ENCODE measurements at places on chromosomes 5 and 9.

GRCh38 chr5:119343766-119344165 lies 12.1 kb upstream of the TNFAIP8 start:
- no peak for DNase-seq

DNA sequence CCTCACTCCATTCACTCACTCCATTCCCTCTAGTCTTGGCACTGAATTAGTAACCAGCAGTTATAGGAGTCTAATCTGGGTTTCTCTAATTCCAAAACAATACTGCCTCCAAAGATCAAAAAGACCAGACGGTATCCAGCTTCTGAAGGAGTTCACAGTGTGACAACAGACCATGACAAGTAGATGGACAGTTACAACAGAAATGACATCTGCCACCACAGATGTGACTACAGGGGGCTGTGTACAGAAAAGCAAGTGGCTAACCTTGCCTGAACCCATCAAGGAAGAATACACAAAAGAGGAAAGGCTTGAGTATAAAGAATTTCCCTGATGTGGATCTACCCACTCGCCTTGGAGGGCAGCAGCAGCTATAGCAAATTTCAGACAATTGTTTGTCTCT lies 112.4 kb downstream of the ACTL7B start:
- no peak for DNase-seq

DNA sequence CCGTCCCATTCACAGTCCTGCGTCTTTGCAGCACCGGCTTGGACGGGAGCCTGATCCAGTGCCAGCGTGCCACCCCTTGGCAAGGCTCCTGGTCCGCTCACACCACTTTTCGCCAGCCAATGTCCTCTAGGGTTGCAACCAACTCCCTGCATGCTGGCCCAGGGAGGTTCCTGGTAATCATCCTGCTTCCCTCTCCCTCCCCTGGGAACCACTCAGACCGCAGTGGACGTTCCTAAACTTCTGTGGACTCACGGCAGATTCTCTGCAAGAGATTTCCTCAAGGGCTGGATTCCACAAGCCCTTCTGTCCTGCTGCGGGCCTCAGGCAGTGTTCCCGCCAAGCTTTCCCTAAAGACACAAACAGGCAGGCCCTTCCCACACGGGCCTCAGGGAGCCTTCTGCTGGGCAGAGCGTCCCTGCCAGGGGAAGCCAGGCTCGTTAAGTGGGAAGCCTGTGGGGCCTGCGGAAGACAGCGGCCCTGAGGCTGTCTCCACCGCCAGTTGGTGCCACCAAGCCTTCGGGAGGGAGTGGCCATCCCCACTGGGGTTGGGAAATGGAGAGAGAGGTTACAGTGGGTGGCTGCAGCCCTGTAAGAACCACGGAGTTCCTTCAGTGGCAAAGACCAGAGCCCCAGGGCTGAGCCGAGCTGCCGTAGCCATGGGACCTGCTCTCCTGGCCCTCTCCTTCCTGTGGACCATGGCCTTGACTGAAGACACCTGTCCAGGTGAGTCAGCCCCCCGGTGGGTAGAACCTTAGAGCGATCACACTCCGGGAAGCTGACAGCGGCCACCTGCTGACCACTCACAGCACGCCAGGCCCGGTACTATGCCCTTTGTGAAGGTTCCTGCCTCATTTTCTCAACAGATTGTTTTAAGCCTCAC lies 16.4 kb upstream of the FCN2 start:
- no peak for DNase-seq

- DNase-seq = no peak
Observed at GRCh38 chr5:36078430-36078829, 11.7 kb upstream of the UGT3A2 start.

DNA sequence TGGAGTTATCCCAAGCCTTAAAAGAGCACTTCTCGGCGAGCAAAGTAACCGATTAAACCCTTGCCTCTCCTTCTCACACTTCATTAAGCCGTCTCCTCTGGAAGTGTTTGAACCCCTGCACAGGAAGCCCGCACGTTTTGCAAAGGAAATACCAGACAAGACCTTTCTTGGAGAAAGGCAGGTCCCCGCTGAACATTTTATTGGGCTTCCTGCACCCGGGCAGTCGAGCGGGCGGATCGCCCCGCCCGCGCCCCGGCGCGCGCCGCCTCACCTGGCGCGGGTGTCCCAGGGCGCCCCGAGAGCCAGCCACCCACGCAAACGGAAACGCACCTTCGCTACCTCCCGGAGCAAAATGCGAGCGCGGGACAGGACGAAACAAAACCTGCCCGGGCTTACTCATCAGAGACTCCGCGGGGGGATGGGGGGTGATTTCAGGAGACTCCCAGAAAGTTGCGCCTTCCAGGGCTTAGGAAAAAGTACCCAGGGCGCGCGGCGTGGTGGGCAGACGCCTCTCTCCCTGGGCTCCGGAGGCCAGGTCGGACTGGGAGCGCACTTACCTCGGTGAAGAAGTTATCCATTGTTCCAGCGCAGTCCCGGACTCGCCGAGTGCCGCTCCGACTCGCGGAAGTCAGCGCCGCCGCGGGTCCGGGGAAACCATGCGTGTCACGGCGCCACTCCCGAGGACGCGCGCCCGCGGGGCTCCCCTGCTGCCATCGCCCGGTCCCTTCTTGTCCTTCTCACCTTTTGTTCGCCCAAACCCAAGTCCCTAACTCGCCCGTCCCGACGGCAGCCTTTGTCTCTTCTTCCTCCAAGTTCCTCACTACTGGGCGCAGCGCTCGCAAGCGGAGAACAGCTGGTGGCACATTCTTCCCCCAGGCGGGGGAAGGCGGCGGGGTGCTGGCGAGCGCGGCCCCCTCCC lies 598 bp downstream of the MYO10 start:
- peak; percentile 88 for DNase-seq

- no peak for DNase-seq
Observed at GRCh38 chr5:37709020-37709419, 130.8 kb downstream of the GDNF start.

- DNase-seq = no peak
Observed at GRCh38 chr5:160023007-160023907, 14.3 kb downstream of the TTC1 start.

- no peak for DNase-seq
Observed at GRCh38 chr5:146009020-146009419, 72.6 kb downstream of the SH3RF2 start.

DNA sequence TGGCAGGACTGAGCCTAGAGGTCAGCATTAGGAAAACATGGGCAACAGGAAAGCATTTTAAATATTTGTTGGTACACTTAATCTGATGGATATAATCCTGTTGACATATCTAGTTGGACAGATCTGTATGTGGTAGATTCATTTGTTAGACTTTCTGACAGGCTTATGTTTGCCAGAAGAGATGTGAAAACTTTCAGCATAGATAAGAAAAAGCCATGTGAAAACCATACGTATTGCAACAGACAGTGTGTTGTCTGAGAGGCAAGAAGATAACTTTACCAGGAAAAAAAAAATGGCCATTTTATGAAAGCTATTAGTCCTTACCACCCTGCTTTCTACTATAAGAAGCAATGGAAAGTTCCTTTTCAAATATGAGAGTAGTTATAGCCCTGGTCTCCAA lies 1902.2 kb upstream of the C9orf72 start:
- no peak for DNase-seq

- DNase-seq = no peak
Observed at GRCh38 chr5:51811883-51812471, 428.7 kb downstream of the ISL1 start.

DNA sequence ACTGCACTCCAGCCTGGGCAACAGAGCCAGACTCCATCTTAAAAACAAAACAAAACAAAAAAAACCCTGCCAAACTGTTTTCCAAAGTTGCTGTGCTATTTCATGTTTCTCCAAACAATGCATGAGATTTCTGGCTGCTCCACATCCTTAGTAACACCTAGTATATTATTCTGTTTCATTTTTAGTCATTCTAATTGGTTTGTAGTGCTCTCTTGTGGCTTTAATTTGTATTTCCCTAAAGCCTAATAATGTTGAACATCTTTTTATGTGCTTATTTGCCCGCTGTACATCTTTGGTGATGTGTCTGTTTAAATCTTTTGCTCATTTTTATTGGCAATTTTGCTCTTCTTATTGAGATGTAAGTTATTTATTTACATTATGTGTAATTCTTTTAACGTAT lies 18.4 kb upstream of the TTC1 start:
- DNase-seq = no peak

GRCh38 chr5:115732026-115732425 lies 84.4 kb downstream of the CDO1 start:
- no peak for DNase-seq
